ENCODE measurements at places on chromosomes 7 and 10.

DNA sequence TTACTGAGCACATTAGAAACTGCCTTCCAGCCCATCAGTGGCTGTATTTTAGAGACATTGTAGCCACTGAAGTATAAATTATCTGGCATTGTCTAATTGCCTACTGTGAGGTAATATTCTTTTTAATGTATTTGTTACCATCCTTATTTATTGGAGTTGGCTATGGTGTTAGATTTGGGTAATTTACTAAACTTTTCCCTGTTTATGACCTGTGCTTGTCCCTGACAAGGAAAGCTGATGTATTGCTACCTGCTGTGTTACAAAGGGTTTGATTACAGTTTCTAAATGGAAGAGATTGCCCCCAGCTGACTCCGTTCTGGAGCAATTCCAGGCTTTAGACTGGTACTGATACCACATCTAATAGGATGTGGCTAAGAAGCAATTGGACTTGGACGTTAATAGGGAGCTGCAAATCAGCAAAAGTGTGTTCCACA is 12.3 kb upstream of the ASCC1 start:
- DNase-seq = no peak

DNA sequence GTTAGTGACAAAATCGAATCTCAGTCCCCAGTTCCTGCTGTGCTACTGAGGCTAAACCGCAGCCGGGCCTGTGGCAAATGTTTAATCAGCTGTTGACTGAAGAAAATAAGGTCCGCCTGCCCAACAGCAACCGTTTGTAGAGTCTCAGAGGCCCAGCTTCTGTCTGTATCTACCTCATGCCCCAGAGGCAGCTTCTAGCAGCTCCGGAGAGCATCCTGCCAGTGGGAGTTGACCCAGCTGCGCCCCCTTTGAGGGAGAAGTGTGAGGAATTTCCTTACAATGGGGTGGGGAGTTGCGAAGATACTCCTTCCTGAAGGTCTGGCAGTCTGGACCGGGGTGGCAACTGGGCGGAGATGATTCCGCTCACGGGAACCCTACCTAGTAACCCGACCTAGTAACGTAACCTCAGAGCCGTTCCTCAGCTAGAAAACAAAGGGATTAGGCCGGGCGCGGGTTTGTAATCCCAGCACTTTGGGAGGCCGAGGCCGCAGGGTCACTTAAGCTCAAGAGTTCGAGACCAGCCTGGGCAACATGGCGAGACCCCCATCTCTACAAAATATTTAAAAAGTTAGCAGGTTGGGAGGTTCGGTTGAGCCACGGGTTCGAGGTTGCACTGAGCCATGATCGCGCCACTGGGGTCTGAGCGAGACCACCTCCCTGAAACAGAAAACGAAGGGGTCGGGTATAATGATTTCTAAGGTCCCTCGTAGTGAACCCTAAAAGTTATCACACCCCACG is 846 bp upstream of the ZNF775 start:
- no peak for DNase-seq

- no peak for DNase-seq
These were observed 9.6 kb downstream of the PRF1 start for GRCh38 chr10:70592746-70593512.

DNA sequence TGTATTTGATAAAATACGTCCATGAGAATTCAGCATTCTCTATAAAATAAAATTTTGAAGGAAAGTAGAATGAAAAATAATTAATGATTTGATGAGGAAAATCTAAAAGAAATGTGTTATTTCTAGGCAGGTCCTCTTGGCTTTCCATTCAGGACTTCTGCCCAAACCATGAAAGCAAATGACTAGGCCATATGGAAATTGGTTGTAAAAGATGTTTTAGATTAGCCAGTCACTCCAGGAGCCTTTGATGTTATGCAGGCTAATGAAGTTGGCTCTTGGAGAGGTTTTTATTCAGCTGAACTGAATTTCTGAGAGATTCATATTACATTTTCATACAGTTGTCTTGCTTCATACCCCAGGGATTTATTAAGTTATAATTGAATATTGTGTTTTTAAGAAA is 452.8 kb downstream of the SDK1 start:
- DNase-seq = no peak

- no peak for DNase-seq
These were observed 886.8 kb downstream of the LRMDA start for GRCh38 chr10:76318211-76318610.

- DNase-seq = no peak
These were observed 63.2 kb upstream of the TMEM168 start for GRCh38 chr7:112853422-112853821.

Data from left forelimb (tissue), 1 donor.